ENCODE measurements at places on chromosomes 7 and 10.

GRCh38 chr7:20831956-20832355 lies 45.3 kb upstream of the SP8 start:
- DNase-seq, result peak; percentile 25

- DNase-seq, result no peak
These were observed 58.2 kb upstream of the CAMK2B start for GRCh38 chr7:44383566-44383965.

GRCh38 chr7:2529161-2530070 lies 9.8 kb downstream of the LFNG start:
- DNase-seq, result peak; percentile 31

GRCh38 chr10:122157451-122157850 lies 113.6 kb upstream of the BTBD16 start:
- no peak for DNase-seq

- DNase-seq, result no peak
These were observed 76.2 kb downstream of the INPP5A start for GRCh38 chr10:132613566-132614348.

GRCh38 chr10:74122060-74122459 lies 28.6 kb downstream of the AP3M1 start:
- no peak for DNase-seq

- no peak for DNase-seq
These were observed 3.9 kb downstream of the LRMDA start for GRCh38 chr10:75435291-75435690.

- DNase-seq, result no peak
These were observed 125.2 kb upstream of the NANOS1 start for GRCh38 chr10:118904286-118904685.

DNA sequence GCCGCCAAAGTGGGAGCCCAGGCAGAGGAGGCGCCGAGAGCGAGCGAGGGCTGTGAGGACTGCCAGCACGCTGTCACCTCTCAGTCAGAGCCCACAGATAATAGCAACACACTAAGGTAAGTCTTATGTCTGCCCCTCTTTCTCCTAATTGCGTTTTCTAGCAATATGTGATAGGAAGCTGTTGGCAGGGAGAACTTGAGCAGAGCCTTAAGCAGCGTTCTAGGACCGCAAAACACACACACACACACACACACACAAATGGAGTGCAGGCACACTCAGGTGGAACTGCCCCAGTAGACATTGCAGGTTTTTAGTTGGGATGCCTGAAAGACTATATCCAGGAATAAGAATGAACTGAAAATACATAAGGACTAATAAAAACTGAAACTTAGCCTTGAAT lies 1188.5 kb downstream of the NXPH1 start:
- no peak for DNase-seq

- no peak for DNase-seq
These were observed at the start of gene ITIH5 for GRCh38 chr10:7666253-7667023. Gene ITIH5, minus strand, starts transcription at chr10:7666966. Its CDS starts 74 bp downstream, at chr10:7666892.

DNA sequence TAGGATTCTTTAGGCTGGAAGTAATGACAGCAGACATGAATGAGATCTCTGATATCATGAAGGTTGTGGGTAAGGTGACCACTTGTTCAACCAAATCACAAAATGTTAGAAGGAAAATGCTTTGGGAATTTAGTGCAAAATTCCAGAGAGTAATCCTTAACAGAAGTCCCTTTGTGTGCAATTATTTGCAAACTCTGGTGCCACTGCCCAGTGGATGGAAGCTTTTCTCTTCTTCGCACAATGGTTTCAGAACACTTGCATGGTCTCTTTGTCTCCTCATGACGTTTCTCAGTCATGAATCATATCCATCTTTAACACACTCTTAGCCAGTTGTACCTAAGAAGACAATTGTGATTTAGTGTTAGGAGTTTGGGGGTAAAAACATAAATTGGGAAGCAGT lies 570.4 kb upstream of the ANKRD30A start:
- no peak for DNase-seq

GRCh38 chr7:94314413-94315410 lies 80.0 kb upstream of the COL1A2 start:
- DNase-seq, result peak; percentile 59

DNA sequence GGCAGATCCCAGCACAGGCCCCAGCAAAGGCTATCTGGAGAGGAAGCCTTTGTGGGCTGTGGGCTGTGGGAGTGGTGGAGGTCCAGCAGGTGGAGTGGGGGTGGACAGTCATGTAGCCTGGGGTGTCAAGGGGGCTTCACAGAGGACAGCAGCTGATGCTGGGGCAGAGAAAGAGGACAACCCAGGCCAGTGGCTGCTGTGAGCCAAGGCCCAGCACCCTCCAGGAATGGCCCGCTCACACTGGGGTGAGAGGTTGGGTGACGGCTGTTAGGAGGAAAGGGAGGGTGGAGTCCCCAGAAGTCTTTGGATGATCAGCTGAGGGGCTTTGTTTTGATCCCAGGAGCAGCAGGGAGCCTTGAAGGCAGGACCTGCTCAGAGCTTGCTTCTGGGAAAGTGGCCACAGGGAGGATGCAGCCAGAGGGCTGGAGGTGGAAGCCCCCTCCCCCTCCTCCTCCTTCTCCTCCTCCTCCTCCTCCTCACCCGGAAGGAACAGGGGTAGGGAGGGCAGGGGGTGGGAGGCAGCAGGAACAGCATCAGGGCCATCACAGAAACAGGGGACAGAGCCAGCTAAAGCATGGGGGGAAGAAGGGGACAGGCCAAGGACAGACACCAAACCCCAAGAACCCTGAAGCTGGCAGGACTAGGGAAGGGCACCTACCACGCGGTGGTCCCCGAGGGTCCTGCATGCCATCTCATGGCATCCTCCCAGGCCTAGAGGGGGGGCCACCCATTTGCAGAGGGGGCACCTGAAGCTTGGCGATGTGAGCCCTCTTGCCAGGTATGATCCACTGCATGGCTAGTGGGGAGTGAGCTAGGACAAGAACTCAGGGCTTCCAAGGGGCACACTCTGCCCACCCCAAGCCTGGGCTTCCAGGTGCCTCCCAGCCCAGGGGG lies 144.9 kb downstream of the GRID1 start:
- DNase-seq, result no peak

- no peak for DNase-seq
These were observed 25.5 kb downstream of the OGDHL start for GRCh38 chr10:49736564-49737113.

DNA sequence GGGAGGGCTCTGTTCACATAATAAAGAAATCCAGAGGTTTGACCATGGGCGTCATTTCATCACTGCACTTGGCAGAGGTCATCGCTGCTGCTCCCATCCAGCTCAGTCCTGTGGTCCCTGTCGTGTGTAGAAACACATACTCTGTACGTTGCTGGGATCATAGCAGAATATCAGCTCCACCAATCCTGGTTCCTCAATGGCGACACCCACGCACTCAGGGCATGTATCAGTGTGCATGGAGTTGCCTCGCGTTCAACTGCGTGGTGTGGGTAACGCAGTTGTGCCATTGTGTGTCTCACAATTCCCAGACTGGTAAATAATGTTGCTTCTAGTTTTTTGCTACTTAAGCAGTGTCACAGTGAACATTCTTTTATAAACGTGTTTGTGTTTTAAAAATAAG lies 111.1 kb downstream of the LHPP start:
- DNase-seq, result no peak

- no peak for DNase-seq
These were observed 58.4 kb upstream of the FZD8 start for GRCh38 chr10:35700487-35700882.

DNA sequence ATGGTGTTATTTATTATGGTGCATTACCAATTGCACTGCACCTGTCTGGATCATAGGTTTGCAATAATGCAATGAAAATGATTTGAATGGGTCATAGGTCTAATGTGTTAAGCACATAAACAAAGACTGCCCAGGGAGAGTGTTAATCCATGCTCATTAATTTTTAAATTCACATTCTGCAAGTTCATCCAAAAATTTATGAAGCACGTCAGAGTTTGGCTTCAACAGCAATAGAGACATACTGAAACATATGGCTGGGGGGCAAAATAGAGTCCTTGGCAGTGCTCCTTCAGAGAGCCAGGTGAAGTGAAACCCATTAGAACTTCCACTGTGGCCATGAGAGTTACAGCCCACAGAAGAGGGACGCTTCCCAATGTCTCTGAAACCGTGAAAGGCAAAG lies 441.1 kb downstream of the POM121L12 start:
- no peak for DNase-seq

DNA sequence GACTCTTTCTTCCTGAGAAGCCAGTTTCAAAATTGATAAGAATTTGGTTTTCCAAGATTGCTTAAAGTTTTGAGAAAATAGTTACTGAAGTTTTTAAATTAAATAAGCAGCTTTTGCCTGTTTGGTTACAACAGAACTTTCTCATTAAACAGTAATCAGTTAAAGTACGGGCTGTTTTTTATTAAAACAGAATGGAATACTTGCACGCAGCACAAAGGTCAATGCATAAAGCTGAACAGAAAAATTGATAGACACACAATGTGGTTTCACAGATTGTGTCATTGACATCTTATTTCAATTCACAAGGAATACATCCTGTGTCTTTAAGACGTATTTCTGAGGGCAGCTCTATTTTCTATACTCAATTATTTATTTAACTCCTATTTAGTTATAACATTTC lies 192.2 kb downstream of the PRKG1 start:
- DNase-seq, result no peak

- DNase-seq, result no peak
These were observed 89.4 kb downstream of the C10orf90 start for GRCh38 chr10:126580873-126581647.

- DNase-seq, result no peak
These were observed 13.6 kb downstream of the HOXA1 start for GRCh38 chr7:27082171-27082570.

DNA sequence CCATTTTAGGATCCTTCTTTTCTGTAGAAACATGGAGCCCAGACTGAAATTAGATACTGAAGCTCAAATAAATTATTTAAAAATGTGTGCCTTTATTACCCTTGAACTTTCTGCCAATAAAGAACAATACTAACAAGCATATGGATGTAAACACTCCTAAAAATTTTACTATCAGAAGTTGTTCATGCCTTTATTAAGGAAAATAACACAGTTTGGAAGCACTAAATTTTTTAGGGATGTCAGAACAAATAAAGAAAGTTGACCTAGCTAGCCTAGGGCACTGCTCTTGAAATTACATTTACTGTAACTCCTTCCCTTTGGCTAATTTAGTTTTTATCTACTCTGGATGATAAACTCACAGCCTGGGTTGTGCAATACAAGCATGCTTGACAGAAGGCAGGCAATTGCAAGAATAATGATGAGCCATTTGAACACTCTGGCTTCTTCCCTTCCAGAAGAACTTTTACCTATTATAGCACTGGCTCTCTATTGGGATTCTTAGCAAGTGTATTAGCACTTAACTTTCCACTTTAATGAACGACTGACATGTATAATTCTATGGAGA lies 351.7 kb upstream of the C7orf33 start:
- no peak for DNase-seq

- no peak for DNase-seq
These were observed 7.3 kb upstream of the ZNF22 start for GRCh38 chr10:44993226-44993921.

DNA sequence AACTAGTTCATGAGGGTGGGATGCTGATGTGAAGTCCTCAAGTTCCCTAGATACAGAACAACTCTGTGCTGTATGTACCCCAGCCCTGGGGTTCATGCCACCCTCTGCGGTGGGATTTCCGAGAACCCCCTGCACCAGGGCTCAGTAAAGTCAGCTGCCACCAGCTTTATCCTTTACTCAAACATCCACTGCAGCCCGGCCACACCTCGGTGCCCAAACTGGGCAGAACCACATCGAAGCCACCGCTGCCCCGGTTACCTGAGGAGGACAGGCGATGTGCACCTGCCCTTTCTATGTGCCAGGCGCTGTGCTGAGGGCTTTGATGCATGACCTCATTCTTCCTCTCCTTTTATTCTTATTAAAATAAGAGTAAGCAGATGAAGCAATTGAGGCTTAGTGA lies 9.9 kb upstream of the CALML5 start:
- DNase-seq, result no peak

- no peak for DNase-seq
These were observed 6.1 kb upstream of the LAMB4 start for GRCh38 chr7:108136191-108136688.

DNA sequence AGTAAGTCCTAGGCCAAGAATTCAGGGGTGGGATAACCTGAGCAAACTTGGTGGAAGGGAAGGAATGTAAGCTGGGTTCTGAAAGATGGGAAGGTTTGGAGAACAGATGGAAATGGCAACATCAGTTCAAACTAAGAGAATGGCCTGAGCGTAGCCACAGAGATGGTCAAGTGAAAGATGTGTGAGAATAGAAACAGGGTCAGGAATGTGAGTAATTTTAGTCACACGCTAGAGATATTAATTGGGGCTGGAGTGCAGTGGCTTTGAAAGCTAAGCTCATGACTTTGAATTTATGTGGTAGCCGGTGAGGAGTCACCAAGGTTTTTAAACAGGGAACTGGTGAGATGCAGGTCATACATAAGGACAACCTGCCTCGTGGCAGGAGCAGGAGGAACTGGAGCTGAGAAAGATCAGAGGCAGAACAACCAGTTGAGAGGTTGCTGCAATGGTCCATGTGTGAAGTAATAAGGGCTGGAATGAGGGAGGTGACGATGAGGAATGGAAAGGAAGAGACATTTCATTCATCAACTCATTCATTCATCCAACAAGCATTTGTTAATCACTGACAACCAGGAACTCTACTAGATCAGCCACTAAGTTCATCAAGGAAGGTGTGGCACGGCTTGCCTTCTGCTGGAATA lies 12.9 kb upstream of the SORBS1 start:
- no peak for DNase-seq

- no peak for DNase-seq
These were observed 13.5 kb downstream of the PPIF start for GRCh38 chr10:79360499-79361342.

- no peak for DNase-seq
These were observed 10.7 kb downstream of the IKZF5 start for GRCh38 chr10:122997864-122998263.

- DNase-seq, result peak; percentile 98
These were observed at the start of gene CHCHD2 for GRCh38 chr7:56106108-56107073. Gene CHCHD2, minus strand, starts transcription at chr7:56106476. Its CDS starts 63 bp downstream, at chr7:56106413.

GRCh38 chr7:2237109-2237602 lies 4.4 kb upstream of the MAD1L1 start:
- DNase-seq, result no peak
